Aorta (tissue), 5 donors: ENCODE measurements at places on chromosomes 4 and X. TPM values are rescaled to one million over a fixed set of nuclear protein-coding genes. Genes with fewer than 3 reads are reported as not detected.

DNA sequence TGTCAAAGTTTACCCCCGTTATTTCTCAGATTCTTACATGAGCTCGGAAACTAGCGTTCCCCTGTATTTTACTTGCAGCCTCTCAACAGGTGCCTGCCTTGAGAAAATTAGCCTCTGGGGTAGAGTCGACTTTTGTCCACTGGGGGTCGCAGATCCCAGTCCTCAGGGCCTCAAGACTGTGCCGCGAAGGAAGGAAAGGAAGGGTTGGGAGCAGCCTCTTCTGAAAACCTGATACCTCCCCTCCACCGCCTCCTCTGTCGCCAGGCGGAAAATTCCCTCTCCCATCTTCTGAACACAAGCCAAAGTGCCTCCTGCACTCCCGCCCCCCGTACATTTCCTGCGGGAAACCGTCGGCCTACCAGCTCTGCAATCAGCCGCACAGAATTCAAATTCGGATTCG, 44.4 kb upstream of the TMSB15B start:
- peak; percentile 79 for DNase-seq

DNA sequence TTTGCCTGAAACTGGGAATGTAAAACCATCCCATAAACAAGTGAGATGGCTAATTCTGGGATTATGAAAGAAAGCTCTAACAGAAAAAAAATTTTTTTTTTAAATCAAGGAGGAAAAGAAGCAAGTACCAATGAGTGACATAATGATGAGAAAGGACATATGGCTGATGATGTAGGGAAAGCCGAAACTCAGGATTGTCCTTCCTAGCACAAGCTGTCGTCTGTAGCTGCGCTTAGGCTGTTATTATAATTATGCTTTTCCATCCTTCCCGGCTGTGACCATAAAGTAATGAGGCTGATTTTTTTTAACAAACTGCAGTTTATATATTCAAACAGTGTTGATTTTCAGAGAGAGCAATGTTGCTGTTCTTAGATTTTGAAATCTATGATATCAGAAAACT, 209.8 kb upstream of the NOCT start:
- no peak for DNase-seq

- DNase-seq = no peak
Observed at GRCh38 chrX:129310000-129310399, 213.3 kb downstream of the SMARCA1 start.

GRCh38 chr4:83490876-83491450, 6.1 kb upstream of the ABRAXAS1 start:
- no peak for DNase-seq

GRCh38 chrX:48834383-48834709, 1.1 kb downstream of the PCSK1N start:
- DNase-seq = no peak

DNA sequence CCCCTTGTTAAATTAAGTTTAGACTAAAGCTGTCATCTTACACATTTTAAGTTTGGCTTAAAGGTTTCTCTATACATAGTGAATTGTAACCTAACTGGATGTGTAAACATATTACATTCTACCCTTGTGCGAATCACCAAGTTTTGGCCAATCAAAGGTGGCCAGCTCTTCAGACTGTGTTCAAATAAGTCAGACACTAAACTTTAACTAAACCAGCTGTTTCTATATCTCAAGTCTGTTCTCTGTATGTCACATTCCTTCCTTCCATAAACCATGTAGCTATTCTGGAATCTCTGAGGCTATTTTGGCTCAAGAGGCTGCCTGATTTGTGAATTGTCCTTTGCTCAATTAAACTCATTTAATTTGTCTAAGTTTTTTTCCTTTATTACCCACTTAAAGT, 6.7 kb downstream of the SULT1B1 start:
- DNase-seq = no peak

GRCh38 chr4:150006197-150006596, 72.0 kb upstream of the DCLK2 start:
- no peak for DNase-seq

- DNase-seq = no peak
Observed at GRCh38 chr4:2847302-2847871, 3.7 kb downstream of the ADD1 start.

DNA sequence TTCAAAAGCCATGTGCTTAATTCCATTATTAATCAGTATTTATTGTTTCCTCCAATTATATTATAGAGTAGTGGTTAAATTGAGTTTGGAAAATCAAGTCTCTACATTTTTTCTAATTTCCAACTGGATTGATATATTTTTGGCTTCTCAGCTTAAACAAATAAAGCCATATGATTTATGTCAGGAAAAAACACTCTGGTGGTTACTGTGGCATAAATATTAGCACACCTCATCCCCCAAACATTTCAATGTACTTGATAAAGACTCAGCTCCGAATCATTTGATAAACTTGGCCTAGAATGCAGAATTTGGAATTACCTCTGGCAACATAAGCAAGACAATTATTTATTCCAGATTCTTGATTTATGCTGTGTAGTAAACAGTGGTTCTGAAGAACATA, 2313.8 kb downstream of the ARAP2 start:
- DNase-seq = no peak

DNA sequence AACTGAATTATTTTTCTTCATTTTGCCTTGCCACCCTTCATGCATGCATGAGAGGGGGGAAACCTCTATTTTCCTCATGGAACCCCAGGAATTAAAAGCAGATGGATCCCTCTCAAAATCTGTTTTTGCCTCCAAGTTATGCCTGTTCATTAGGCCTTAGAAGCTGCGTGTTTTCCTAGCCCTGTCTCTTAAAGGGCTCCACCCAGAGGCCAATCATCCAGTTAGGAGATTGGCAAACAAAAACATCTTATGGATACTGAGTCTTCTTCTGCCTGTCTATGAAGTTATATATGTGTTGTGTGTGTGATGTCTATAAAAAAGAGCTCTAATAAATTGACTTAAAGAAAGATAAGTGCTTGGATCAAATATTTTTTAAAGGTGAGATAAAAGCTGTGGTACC, 142.9 kb downstream of the ANAPC10 start:
- DNase-seq = no peak

DNA sequence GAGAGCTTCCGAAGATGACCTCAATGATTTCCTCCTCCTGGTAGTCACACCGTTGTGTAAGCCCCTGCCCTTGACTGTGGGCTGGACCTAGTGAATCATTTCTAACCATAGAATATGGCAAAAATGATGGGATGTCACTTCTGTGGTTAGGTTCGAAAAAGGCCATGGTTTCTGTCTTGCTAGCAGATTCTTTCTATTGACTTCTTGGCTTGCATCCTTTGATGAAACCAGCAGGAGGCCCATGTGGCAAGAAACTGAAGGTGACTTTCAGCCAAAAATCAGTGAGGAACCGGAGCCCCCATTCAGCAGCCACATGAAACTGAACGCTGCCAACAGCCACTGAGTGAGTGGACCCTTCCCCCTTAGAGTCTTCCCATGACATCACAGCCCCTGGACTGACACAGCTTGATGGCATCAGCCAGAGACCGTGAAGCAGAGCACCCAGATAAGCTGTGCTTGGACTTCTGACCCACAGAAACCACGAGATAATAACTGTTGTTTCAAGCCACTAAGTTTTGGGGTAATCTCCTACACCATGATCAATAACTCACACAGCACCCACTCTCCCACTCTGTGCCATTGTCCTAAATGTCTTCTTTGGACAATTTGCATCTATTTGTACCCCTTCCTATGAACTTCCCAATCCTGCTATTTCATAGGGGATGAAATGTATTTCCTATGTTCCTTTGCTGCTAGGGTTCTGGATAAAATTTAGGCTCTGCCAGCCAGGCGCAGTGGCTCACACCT, 148.0 kb upstream of the STX18 start:
- no peak for DNase-seq

DNA sequence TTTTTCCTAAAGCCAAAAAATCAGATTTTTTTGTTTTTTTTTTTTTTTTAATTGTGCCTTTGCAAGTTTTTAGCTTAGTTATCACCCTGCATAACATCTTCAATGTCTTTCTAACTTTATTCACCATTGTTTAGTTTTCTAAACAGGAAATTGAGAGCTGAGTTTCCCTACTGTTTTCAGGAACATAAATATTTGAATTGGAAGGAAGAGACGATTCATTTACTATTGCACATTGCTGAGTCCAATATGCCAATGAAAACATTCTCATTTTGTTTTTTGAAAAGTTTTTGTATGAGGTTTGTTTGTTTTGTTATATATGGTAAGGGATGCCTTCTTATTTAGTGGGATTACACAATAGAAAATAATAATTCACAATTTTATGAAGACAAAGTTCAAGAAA, 148.4 kb downstream of the ANKRD50 start:
- DNase-seq = no peak

DNA sequence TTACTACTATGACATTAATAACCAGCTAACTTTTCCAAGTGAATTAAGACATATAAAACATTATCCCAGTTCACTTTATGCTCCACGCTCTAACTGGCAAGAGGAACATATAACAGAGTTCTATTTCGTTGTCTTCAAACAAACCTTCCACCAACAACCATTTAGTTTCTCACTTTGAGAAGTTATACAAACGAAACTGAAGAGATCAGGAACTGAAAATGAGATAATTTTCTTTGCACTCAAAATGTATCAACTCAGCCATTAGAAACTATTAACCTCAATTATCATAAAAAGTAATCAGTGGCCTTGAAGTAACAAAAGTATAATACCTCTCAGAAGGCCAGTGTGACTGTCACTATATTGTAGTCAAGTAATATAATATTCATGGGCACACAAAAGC, 70.1 kb downstream of the CHM start:
- no peak for DNase-seq

GRCh38 chr4:71198958-71199357, 139.9 kb upstream of the SLC4A4 start:
- no peak for DNase-seq

GRCh38 chr4:1116838-1117237, 3.5 kb upstream of the RNF212 start:
- no peak for DNase-seq

DNA sequence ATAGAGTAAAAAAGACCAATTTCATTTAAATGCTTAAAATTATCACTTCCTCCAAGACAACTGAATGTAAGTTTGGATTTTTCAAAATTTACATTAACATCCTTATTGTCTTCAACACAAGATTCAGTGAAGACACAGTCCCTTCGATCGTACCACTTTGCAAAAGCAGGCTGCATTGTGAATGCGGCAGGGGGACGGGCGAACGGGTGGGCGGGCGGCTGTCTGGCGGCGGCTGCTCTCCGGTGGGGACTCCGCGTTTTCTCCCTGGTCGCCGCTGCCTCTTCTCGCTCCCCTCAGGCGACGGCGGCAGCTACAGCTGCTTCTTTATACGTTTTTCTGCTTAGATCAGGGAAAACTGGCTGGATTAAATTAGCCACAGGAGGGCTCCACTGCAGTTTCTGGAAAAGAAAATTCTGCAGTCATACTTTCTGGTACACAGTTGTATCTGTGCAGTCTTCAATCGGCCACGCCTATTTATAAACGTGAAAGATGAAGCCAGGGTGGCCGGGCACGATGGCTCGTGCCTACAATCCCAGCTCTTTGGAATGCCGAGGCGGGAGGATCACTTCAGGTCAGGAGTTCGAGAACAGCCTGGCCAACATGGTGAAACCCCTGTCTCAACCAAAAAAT, 33.9 kb upstream of the HPF1 start:
- peak; percentile 79 for DNase-seq

DNA sequence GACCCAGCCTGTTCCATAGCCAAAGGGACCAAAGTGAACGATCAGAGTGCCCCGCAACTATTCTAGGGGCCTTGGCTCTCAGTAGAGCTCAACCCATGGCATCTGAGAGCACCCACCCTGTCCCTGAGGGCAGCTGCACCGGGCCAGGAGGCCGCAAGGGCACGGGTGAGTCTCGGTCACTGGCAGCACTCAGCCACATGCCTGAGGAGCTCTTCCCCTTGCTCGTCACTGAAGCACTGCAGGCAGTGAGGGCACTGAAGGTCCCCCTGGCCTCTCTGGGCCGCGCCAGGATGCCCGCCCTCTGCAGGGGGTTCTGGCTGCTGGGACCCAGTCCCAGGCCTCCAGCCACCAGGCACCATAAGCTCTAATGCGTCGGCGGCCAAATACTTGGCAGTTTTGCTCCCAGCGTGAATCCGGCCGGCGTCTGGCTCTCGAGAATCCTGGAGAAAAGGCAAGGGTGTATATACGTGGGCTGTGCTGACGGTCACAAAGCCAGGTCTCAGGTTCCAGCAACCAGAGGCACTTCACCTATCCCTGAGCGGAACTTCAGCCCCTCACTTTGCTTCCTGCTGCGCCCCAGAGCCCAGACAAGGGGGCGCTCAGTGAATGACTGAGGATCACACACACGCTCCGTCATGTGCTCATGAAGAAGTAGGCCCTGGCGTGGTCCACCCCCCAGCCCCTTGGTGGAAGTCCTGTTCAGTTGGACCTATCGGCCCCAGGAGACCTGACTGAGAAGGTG, 13.9 kb downstream of the TNIP2 start:
- DNase-seq = peak; percentile 69

DNA sequence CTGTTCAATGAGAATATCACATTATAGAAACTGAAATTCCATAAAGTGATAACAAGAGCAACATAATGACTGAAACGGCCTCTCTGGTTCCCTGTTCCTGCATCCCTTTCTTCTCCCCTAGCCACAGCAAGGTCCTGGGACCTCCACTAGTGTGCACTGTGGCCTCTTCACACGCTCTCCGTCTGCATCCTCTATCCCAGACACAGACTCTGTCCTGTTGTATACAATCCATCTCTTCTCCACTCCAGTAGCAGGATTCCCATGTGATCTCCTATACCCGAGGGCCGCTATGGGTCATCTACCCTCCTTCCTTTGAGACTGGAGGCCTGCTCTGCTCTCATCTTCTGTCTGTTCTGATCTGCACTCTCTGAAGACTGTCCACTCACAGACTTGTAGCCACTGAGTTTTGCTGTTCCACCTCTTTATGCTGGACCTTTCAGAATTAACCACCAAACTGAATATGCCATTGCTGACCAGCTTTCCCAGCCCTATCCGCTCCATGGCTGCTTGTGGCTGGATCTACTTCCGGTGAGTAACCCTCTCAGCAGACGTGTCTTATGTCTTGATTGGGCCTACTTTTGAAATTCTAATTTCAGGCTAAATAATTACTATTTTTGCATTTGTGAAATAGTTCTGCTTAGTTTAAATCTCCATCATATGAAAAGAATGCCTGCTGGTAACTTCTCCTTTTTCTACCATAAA, 105.1 kb upstream of the NAP1L5 start:
- DNase-seq = no peak

GRCh38 chr4:185504098-185505047, 30.9 kb downstream of the PDLIM3 start:
- DNase-seq = peak; percentile 79

GRCh38 chr4:168095776-168096406, 3.6 kb downstream of the ANXA10 start:
- DNase-seq = no peak

- no peak for DNase-seq
Observed at GRCh38 chr4:111323916-111324315, 701.0 kb upstream of the PITX2 start.

The CENPE gene
- total RNA-seq = 1.3 TPM

The SPACA5 gene
- total RNA-seq = not detected

The PARM1 gene
- total RNA-seq = 202 TPM

The FAAH2 gene
- 1.7 TPM for total RNA-seq

The GUCY1A1 gene
- total RNA-seq = 81.9 TPM

The UCP1 gene
- total RNA-seq = not detected

The TBX22 gene
- not detected for total RNA-seq

The PGRMC1 gene
- total RNA-seq = 92.8 TPM

The SERTM2 gene
- not detected for total RNA-seq

The CHRDL1 gene
- total RNA-seq = 75.6 TPM
